A673 (cell line): ENCODE measurements at places on chromosomes 5 and 9. TPM values are rescaled to one million over a fixed set of nuclear protein-coding genes. Genes with fewer than 3 reads are reported as not detected.

PRDM9 gene
- not detected in 2 replicates for total RNA-seq

ZDHHC21 gene
- total RNA-seq, result 22.7 and 30.4 TPM in 2 replicates

PCDHGB6 gene
- 4.5 and 4.6 TPM in 2 replicates for total RNA-seq

DNA sequence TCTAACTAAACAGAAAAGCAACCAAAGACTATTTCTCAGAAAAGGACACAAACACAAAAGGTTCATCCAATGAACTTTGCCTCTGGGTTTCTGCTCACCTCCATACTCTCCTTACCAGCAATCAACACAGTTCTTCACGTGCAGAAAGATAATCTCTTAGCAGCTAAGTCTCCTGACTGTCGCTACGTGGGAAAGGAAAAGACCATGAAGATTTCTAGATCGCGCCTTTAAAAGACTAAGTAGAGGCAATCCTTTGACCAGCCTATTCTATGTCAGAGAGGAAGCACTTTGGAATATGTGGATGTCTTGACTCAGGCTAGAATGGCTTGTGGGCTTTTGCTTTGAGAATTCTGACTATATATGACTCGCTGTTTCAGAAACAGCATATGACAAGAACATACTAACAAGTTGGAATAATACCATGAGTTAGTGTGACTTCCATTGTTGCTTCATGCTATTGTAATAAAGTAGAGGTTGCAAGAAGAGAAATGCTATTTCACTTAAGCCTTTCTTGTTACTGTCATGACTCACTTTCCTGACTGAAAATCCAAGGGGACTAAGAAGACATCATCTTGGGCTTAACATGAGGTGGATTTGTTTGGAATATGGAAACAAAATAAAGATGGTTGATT is 339.5 kb upstream of the RFX3 start:
- no peak overlapping the region for H3K4me3 ChIP-seq
- H3K4me1 ChIP-seq, result peaks cover 19% of the 10 kb centered on the region
- no peaks in the 10 kb centered on the region for H3K36me3 ChIP-seq
- no peak for DNase-seq

DNA sequence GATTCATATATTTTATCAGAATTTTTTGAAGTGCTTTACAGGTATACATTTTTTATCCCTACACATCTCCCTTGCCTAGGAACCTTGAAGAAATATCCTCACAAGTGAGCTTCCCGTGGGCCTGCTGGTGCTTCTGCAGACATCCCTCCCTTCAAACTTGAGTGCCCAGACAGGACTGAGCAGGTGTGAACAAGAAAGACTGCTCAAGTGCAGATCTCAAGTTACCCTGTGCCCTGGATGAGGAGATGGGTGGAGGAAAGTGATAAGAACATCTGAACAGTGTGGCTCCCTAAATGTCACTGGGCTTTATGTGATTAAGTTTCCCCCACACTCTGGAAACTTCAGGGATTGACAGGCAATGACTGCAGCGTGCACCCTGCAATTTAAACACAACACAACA is 209.8 kb downstream of the TLE1 start:
- no peak overlapping the region for H3K27ac ChIP-seq

DNA sequence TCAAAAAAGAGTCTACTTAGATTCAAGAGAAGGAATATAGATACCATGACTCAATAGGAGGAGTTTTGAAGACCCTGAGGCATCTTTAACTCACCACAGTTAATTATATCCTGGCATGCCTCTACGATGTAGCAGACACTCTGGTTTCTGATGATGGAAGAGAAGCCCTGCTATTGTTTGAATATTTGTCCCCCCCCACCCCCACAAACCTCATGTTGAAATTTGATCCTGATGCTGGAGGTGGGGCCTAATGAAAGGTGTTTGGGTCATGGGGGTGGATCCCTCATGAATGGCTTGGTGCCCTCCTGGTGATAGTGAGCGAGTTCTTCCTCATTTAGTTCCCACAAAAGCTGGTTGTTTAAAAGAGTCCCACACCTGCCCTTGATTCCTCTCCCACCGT is 147.9 kb upstream of the TBCA start:
- no peak for DNase-seq
- H3K4me1 ChIP-seq, result no peaks in the 10 kb centered on the region
- peaks cover 78% of the 10 kb centered on the region for H3K27me3 ChIP-seq

DNA sequence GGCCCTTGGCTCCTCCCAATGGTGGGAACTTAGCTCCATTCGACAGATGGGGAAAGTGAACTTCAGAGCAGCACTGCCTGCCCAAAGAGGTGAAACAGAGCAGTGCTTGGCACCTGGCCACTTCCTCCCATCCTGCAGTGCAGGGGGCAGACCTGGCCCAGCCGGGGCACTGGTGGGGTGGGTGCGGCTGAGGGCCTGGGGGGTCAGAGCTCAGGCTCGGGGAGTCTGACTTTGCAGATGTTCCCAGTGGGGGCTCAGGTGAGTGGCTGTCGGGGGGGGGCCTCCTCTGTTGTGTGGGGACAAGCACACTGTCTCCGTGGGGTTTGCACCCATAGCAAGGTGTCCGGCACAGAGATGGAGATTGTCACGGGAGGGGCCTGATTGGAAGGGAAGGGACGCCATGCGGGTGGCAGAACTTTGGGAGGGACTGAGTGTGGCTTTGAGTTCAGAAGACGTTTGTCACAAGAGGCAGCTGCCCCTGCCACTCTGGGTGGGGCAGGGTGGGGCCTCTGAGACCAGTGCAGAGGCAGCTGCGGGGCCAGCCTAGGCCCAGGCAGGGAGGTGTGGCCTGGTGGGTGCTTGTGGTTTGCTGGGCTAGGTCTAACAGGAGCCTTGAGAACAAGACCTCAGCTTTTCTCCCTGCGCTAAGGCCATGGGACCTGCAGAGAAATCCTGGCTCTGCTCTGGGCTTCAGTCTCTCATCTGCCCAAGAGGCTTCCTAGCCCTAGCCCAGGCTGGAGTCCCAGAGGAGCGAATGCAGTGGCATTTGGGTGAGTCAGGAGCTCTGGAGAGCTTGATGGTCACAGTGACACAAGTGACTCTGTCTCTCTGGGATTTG is 2.5 kb downstream of the MYMK start:
- H3K4me1 ChIP-seq, result peaks cover 15% of the 10 kb centered on the region
- H3K27me3 ChIP-seq, result no peaks in the 10 kb centered on the region
- no peaks in the 10 kb centered on the region for H3K36me3 ChIP-seq
- H3K4me3 ChIP-seq, result no peak overlapping the region

DNA sequence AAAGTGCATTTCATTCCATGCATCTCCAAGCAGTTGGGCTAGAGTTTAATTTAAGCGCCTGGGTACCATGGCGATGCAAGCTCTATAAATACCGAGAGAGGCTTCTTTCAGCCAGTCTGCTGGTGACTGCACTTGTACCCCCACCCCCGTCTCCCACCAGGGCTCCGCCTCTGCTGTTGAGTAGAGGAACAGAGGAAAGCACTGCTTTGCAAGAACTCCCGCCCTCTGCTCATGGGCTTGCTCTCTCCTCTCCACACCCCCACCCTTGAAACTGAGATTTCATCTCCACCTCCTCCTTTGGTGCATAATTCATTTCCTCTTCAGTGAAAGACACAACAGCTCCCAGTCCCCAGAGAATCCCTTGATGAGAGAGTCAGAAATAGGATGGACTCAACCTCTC is 5.1 kb upstream of the WWC1 start:
- DNase-seq, result peak; percentile 80
- no peak overlapping the region for H3K27ac ChIP-seq
- no peaks in the 10 kb centered on the region for H3K4me1 ChIP-seq
- no peaks in the 10 kb centered on the region for H3K36me3 ChIP-seq
